ENCODE measurements at places on chromosomes 4 and X.

DNA sequence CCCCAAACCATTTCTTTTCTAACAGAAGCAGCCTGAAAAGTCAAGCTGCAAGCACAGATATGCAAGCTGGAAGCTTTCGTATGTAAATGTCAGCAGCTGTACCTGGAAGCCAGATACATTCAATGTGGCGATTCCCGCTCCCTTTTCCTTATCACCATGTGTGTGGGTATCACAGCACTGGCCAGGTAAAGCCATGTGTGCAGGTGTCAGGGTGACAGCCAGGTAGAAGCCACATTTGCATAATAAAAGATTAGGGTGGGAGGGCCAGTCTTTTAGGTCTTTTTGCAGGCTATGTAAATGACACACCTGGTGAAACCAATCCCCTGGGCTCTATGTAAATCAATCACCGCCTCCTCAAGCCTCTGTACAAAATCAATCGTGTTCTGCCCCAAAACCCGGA is 50.1 kb downstream of the RXFP1 start:
- peaks cover 2% of the 10 kb centered on the region for H3K4me1 ChIP-seq
- DNase-seq: peak; percentile 54
- no peaks in the 10 kb centered on the region for H3K27me3 ChIP-seq
- H3K36me3 ChIP-seq: no peaks in the 10 kb centered on the region

DNA sequence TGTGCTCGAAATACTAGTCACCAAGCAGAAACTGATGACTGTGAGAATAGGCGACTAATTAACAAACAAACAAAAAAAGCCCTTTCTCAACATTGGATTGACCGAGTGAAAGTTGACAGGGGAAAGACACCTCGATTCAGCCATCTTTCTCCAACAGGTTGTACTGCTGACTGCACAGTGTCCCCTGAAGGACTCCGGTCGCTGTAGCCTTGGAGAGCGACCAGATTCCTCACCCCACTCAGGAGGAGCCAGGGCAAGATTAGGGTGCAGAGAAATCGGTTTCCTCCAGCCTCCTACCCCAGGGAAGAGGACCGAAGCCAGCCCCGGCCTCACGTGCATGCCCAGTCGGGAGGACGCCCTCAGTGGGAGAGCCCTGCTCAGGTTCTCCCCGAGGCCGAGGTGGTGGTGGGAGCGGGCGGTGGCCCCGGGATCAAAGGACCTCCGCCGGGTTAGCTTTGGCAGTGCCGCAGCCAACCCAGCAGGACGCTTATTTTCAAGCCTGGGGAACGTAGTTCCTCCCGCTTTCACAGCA is 1.1 kb upstream of the RAP1GDS1 start:
- H3K36me3 ChIP-seq: no peaks in the 10 kb centered on the region
- no peak for DNase-seq
- H3K27ac ChIP-seq: no peak overlapping the region
- H3K4me1 ChIP-seq: peaks cover 3% of the 10 kb centered on the region

DNA sequence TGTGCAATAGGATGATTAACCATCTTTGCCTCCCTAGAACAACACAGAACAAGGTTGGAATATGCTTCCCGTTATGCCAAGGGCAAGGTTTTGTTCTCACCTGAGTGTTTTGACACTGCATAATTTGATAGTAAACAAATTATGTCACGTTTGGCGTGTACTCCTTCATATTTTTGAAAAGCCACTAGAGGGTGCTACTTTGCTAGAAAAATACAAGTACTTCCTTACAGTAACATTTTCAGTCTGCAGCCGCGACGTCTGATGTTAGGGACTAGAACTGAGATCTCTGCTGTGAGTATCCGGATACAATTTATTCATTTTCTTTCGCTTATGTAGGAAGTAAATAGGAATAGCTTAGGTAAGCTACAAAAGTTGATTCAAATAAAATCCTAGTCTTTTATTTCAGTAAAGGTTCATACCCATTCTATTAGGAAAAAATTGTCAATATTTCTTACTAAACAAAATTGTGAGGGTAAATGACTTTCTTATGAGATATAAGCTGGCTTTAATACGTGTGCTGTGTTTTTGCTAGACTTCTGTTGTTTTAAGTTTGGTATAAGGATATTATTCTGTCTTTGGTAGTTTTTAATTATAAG is 181.1 kb upstream of the WDFY3 start:
- H3K27me3 ChIP-seq: no peaks in the 10 kb centered on the region
- peak; percentile 27 for DNase-seq
- H3K4me1 ChIP-seq: no peaks in the 10 kb centered on the region
- H3K4me3 ChIP-seq: no peak overlapping the region
- no peaks in the 10 kb centered on the region for H3K36me3 ChIP-seq

DNA sequence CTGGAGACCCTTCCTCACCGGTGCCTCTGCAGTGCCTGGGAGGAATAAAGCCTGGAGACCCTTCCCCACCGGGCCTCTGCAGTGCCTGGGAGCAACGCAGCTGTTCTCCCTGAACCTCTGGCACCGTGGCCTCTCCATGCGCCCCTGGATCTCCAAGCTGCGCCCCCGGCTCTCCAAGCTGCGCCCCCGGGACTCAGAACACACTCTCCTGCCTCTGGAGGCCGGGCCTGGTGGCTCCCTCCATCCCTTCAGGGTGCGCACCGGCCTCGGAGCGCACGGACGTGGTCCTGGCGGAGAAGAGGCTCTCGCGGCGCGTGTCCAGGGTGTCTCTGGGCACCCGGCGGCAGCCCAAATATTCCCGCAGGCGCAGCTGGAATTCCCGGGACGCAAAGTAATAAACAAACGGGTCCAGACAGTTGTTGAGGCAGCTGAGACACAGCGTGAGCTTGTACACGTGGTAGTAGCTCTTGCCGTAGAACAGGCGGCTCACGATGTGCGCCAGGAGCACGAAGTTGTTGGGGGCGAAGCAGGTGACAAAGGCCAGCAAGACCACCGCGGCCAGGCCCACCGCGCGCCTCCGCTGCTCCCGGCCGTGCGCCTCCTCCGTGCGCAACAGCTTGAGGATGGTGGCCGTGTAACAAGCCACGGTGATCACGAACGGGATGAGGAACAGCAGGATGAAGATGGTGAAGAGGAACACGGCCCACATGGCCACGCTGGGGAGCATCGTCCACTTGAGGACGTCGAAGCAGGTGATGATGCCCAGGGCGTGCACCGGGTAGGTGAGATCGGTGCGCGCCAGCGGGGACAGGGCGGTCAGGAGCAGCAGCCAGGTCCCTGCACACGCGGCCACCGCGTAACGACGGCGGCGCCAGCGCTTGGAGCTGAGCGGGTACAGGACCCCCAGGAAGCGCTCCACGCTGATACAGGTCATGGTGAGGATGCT is 12.8 kb upstream of the ASMTL start:
- peaks cover 5% of the 10 kb centered on the region for H3K4me1 ChIP-seq
- H3K36me3 ChIP-seq: no peaks in the 10 kb centered on the region
- H3K27ac ChIP-seq: no peak overlapping the region

DNA sequence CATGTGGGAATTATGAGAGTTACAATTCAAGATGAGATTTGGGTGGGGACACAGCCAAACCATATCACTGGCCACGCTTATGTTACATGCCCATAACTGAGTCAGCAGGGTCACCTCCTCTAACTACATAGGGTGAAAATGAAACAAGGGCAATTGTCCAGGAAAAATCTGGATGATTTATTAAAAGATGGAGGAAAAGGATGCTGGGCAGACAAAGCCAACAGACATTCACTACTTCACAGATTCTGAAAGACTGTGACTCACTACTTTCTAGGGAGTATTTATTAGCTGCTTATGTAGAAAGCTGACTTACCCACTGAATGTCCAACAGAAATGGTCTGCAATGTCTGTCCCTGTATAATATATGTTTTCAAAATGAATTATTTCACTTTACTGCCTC is 72.4 kb downstream of the APBB2 start:
- no peak overlapping the region for H3K27ac ChIP-seq
- no peaks in the 10 kb centered on the region for H3K27me3 ChIP-seq
- no peak overlapping the region for H3K4me3 ChIP-seq
- 0 out of 2 replicates have a peak, but pooled peaks cover 2% of the 10 kb centered on the region for H3K4me1 ChIP-seq
- H3K36me3 ChIP-seq: no peaks in the 10 kb centered on the region
- no peak for DNase-seq

DNA sequence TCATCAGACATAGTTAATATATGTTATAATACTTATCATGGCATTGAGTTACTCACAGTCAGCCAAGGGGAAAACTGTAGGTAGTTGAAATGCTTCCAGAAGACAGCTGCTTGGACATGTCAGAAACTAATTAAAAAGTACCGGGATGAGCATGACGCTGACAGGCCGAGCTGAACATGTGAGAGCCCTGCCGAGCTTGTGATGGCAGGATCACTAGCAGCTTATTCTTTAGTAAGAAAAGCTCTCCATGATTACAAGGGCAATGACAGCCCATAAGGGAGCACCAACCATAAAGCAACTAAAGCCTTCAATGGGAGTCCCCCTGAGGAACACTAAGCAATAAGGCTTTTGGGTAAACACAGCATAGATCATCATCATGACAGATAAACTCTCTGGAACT is 435.6 kb downstream of the TLL1 start:
- no peak for DNase-seq
- H3K4me3 ChIP-seq: no peak overlapping the region
- no peaks in the 10 kb centered on the region for H3K36me3 ChIP-seq

- no peaks in the 10 kb centered on the region for H3K36me3 ChIP-seq
- no peak for DNase-seq
- no peaks in the 10 kb centered on the region for H3K27me3 ChIP-seq
- no peak overlapping the region for H3K27ac ChIP-seq
- H3K4me1 ChIP-seq: no peaks in the 10 kb centered on the region
Measured at GRCh38 chr4:102678107-102678506, 82.7 kb downstream of the MANBA start.

DNA sequence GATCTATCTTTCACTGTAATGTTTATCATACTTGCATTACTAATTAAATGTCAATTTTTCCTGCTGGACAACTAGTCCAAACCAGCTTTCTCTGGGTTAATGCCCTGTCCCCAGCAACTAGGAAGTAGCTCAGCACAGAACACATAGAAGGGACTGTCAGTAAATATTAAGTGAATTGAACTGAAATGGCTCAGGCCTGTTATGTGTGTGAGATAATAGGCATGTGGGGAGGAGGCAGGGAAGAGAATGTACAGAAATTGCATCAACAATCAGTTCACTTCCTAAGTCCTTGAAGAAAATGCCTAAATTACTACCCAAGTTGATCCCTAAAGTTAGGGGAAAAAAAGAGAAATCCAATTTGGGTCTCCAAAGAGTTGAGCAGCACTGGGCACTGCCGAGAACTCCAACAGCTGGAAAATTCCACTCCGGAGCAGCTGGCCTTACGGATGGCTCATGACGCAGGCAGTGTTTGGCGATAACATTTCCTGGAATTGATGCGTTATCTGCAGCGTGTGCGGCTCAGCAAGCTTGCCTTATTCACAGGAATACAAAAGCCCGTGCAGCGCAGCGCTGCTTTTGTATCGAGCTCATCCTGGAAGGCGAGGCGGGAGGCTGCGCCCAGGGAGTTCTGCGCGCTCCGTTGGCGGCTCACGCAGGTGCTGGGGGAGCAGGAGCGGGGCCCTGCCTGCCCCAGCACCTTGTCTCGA is 297.3 kb upstream of the LCORL start:
- no peak for DNase-seq
- no peaks in the 10 kb centered on the region for H3K27me3 ChIP-seq
- no peaks in the 10 kb centered on the region for H3K4me1 ChIP-seq
- no peaks in the 10 kb centered on the region for H3K36me3 ChIP-seq
- H3K27ac ChIP-seq: no peak overlapping the region
- H3K4me3 ChIP-seq: no peak overlapping the region

- H3K36me3 ChIP-seq: no peaks in the 10 kb centered on the region
- no peaks in the 10 kb centered on the region for H3K4me1 ChIP-seq
- DNase-seq: no peak
- no peaks in the 10 kb centered on the region for H3K27me3 ChIP-seq
- H3K27ac ChIP-seq: no peak overlapping the region
- H3K4me3 ChIP-seq: no peak overlapping the region
Measured at GRCh38 chr4:87804871-87805270, 5.5 kb downstream of the IBSP start.

DNA sequence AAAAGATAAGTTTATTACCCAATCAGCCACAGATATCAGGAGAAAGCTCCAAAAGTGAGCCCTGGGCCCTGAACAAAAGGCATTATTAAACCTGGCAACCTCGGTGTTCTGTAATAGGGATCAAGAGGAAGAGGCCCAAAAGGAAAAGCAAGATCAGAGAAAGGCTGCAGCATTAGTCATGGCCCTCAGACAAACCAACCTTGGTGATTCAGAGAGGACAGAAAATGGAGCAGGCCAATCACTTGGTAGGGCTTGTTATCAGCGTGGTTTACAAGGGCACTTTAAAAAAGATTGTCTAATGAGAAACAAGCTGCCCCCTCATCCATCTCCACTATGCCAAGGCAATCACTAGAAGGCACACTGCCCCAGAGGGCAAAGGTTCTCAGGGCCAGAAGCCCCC is 75.7 kb downstream of the AGTR2 start:
- H3K27me3 ChIP-seq: no peaks in the 10 kb centered on the region
- no peak overlapping the region for H3K27ac ChIP-seq
- H3K36me3 ChIP-seq: no peaks in the 10 kb centered on the region
- no peak overlapping the region for H3K4me3 ChIP-seq
- DNase-seq: no peak
- no peaks in the 10 kb centered on the region for H3K4me1 ChIP-seq

GRCh38 chr4:25977397-25978170 is 63.6 kb downstream of the SMIM20 start:
- H3K27me3 ChIP-seq: no peaks in the 10 kb centered on the region
- H3K36me3 ChIP-seq: no peaks in the 10 kb centered on the region
- DNase-seq: no peak
- H3K4me1 ChIP-seq: peaks cover 3% of the 10 kb centered on the region

GRCh38 chr4:27775156-27775555 is 914.5 kb downstream of the STIM2 start:
- H3K4me3 ChIP-seq: no peak overlapping the region
- no peaks in the 10 kb centered on the region for H3K27me3 ChIP-seq
- no peaks in the 10 kb centered on the region for H3K36me3 ChIP-seq
- H3K27ac ChIP-seq: no peak overlapping the region

GRCh38 chr4:56434599-56435139 is 746 bp downstream of the PPAT start:
- no peak overlapping the region for H3K27ac ChIP-seq
- DNase-seq: no peak
- no peaks in the 10 kb centered on the region for H3K36me3 ChIP-seq
- peak overlapping the region; percentile 100 for H3K4me3 ChIP-seq

- no peak overlapping the region for H3K27ac ChIP-seq
- no peaks in the 10 kb centered on the region for H3K27me3 ChIP-seq
- no peaks in the 10 kb centered on the region for H3K4me1 ChIP-seq
- H3K36me3 ChIP-seq: no peaks in the 10 kb centered on the region
- no peak for DNase-seq
Measured at GRCh38 chr4:87461281-87461700, 38.9 kb downstream of the NUDT9 start.

- H3K27ac ChIP-seq: no peak overlapping the region
- H3K4me3 ChIP-seq: no peak overlapping the region
- H3K27me3 ChIP-seq: no peaks in the 10 kb centered on the region
- no peaks in the 10 kb centered on the region for H3K4me1 ChIP-seq
- no peaks in the 10 kb centered on the region for H3K36me3 ChIP-seq
Measured at GRCh38 chr4:38069271-38069760, 109.1 kb downstream of the PTTG2 start.

GRCh38 chr4:63458010-63458409 is 951.2 kb downstream of the TECRL start:
- no peaks in the 10 kb centered on the region for H3K27me3 ChIP-seq

All from iPS DF 6.9 (cell line).